ENCODE measurements at places on chromosomes 7 and 10.
A peak's percentile ranks its signal among the peaks of the same experiment; 100 is the strongest.

- DNase-seq: peak; percentile 73
Measured at GRCh38 chr7:134632937-134633540, 13.6 kb upstream of the BPGM start.

DNA sequence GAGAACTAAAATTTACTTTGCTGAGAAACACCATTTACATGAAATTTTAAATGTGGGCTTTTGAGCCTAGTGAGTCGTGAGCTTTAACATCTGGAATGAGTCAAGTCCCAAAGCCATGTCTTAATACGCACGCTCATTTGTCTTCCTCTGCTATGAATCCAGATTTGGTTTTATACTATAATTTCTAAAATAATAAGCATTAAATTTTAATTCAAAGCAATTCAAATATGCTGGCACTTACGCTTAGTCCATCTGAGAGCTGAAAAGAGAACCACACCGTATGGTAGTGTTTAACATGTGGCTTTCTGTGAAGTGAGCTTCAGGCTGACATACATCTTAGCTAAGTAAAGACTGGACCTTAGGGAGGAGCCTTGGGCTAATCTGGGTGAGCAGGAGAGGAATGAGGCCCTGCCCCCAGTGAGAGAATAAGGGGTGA lies 52.2 kb downstream of the CUBN start:
- no peak for DNase-seq

DNA sequence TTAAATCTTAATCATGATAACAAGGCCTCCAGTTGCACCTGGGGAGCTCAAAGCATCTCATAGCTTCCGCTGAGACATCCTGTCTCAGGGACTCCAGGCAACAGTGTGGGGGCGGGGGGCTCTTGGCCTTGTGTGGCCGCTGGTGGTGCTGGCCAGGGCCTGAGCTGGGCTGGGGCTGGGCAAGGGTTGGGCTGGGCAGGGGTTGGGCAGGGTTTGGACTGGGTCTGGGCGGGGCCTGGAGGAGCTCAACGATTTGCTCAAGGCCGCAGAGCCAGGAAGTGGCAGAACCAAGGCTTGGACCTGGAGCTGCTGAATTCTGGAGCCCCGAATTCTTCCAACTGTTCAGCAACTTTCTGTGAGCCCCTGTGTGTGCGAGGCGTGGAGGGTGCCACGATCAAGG lies 37.9 kb upstream of the PSMG3 start:
- DNase-seq: no peak

- DNase-seq: no peak
Measured at GRCh38 chr10:99403674-99404073, 26.8 kb downstream of the GOT1 start.

GRCh38 chr7:102973096-102973802 lies 60.4 kb downstream of the LRRC17 start:
- DNase-seq: peak; percentile 36

- no peak for DNase-seq
Measured at GRCh38 chr7:79719216-79719615, 265.7 kb upstream of the MAGI2 start.

- DNase-seq: no peak
Measured at GRCh38 chr10:89274928-89275327, 23.4 kb upstream of the LIPA start.

GRCh38 chr7:70698219-70698832 lies 433.6 kb upstream of the GALNT17 start:
- peak; percentile 56 for DNase-seq

- DNase-seq: no peak
Measured at GRCh38 chr7:55308186-55308929, 56.8 kb upstream of the LANCL2 start.

All from A549 (cell line).